ENCODE measurements at places on chromosomes 7 and 10.

DNA sequence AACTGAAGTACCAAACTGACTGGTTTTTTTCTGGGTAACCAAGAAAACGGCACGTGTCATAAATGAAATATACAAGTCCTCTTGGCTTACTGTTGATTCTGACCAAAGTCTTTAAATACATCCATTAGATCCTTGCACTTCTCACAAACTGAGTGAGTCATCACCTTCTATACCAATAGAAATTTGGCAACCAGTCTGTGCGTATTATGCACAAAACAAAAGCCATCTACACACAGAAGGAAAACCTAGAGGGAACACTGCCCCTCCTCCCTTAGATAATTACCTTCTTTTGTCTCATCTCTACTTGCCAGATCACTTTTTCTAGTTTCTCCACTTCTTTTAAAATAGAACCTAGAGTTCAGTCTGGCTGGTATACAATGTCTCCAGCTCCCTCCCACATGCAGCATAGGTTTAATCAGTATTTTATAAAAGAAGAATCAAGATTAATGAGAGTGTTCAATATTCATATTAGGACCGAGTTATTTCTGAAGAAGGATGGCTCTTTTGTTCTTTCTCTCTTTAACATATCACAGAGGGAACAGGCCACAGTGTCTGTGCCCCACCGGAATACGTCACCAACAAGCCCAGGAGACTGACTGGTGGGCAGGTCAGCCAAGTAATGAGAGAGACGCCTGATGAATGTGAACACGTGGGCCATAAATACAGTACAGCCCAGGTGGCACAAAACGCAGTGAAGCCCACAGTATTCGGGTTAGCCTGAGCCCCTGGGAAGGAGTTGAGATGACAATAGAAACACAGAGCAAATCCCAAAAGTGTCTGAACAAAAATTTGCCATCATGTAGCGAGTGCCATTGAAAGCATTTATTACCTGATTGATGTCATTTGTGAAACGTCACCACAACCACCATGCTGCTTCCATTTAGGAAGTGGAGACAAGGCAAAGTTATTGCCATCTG lies 91.3 kb downstream of the KIAA1549 start:
- DNase-seq: no peak

- DNase-seq: no peak
These were observed 37.2 kb upstream of the ZNF488 start for GRCh38 chr10:47421057-47421952.

DNA sequence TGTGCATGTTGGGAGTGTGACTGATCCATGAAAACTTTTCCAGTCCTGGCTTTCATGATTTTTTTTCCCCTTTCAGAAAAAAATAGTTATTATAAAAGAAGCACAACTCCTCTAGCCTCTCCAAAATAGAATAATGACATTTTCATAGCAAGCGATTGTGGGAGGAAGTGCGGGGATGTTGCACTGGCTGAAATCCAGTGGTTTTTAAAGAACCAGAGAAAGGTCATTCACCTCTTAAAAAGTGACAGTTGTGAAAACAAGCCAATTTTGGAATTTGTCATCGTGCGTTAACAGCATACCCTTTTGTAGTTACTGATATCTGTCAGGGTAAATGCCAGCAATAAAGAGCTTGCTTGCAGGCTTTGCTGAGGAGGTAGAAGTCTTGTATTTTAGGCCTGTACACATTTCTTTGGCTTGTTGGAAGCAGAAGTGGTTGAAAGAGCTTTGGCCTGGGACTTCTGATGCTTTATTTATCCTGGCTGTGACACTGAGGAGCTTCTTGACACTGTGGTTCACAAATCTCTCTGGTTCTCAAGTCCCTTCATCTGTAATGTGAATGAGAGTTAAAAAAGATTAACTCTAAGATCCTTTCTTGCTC lies 545.9 kb downstream of the REEP3 start:
- no peak for DNase-seq

GRCh38 chr10:132559538-132559937 lies 22.0 kb downstream of the INPP5A start:
- no peak for DNase-seq

GRCh38 chr10:25988583-25988982 lies 54.6 kb downstream of the MYO3A start:
- no peak for DNase-seq

GRCh38 chr10:71588685-71589084 lies 130.9 kb downstream of the C10orf105 start:
- no peak for DNase-seq

GRCh38 chr10:90138844-90139243 lies 437.5 kb downstream of the KIF20B start:
- no peak for DNase-seq

GRCh38 chr7:127258111-127258510 lies 5.4 kb upstream of the GRM8 start:
- no peak for DNase-seq

DNA sequence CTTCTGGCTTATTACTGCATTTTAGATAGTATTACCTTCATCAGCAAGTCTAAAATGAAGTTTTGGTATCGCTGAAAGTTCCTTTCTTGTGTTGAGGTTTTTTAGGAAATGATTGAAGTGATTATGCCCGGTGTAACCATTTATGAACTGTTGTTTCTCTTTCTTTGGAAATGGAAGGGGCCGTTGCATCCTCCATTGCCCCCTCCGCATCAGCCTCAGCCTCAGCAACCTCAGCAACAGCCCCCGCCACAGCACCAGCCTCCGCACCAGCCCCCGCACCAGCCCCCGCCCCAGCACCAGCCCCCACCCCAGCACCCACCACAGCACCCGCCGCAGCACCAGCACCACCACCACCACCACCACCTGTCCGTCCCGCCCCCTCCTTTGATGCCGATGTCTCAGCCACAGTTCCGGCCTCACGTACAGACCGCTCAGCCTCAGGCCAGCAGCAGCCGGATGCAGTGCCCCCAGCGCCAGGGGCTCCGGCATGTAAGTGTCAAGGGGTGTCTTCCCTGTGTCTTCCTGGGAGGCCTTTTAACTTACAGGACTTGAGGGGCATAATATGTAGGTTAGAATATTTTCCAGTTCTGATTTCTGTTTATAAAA lies 72.6 kb downstream of the SHH start:
- DNase-seq: no peak

GRCh38 chr7:24720283-24720682 lies 37.0 kb downstream of the GSDME start:
- no peak for DNase-seq

GRCh38 chr10:11715815-11716494 lies 26.2 kb upstream of the ECHDC3 start:
- no peak for DNase-seq

DNA sequence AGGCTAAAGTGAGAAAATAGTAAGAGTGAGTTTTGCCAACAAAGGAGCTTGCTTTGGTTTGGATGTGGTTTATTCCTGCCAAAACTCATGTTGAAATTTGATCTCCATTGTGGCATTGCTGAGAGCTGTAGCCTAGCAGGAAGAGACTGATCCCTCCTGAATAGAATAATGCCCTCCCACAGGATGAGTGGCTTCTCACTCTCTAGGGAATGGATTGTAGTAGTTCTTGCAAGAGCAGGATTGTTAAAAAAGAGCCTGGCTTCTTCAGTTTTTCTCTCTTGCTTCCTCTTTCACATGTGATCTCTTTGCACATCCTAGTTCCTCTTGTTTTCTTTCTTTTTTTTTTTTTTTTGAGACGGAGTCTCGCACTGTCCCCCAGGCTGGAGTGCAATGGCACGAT lies 34.4 kb downstream of the ASAH2 start:
- DNase-seq: peak; percentile 2

DNA sequence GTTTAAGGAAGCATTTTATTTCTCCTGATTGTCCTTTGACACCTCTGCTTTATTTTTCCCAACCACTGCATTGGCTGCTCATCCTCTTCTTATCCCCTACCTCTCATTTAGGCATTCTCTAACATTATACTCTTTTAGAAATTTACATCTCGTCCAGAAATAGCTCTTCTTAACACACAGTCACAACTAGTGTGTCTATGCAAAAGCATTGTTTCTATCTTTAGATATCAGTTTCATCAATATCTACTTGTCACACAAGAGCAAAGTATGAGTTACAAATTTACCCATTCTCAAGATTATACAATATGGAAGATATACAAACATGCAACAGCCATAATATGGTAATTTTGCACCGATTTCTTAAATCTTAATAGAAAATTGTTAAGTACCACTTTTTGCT lies 35.7 kb upstream of the MDFIC start:
- DNase-seq: no peak

GRCh38 chr7:99625321-99625720 lies 8.6 kb downstream of the ZSCAN25 start:
- no peak for DNase-seq

DNA sequence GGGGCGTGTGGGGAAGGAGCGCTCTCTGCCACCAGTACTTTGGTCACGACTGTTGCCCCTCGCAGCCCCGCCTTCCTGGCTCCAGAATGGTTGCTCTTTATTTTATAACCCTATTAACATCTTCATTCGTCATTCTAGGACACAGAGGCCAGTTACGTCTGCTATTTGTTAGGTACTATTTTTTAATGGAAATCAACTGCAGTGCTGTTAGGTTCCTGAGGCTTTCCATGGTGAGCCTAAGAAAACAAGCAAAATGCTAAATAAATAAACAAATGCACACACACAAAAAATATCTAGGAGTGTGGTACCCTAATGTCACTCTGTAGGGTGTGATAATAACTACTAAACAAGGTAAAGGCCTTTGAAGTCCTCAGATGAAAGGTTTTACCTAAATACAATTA lies 71.1 kb downstream of the SLC37A3 start:
- no peak for DNase-seq

DNA sequence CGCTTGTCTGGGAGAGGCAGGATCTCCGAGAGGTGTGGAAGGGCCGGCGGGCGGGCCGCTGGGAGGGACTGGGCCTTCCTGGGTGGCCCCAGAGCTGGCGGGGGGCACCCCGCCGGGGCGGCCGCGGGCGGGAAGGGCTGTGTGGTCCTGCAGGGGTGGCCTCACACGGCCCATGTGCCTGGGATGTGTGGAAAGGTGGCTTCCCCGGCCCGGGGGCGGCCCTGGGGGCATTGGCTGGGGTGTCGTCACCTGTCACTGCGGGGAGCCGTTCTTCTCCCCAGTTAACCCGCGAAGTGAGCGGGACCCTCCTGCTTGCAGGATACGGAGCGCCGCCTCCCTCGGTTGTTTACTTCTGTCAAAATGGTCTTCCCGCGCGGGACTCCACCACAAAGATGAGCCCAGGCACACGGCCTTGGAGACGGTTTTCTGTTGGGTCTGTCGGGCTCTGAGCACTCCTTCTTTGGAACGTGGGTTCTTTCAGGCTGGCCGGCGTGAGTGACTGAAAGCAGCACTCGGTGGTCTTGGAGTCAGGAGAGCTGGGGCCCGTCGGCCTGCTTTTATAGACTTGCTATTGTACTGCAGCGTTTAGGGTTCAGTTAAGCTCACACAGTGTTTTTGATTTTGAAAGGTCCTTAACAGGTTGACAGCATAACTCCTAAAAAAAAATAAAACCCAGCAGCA lies 700 bp downstream of the SMC3 start:
- peak; percentile 31 for DNase-seq

DNA sequence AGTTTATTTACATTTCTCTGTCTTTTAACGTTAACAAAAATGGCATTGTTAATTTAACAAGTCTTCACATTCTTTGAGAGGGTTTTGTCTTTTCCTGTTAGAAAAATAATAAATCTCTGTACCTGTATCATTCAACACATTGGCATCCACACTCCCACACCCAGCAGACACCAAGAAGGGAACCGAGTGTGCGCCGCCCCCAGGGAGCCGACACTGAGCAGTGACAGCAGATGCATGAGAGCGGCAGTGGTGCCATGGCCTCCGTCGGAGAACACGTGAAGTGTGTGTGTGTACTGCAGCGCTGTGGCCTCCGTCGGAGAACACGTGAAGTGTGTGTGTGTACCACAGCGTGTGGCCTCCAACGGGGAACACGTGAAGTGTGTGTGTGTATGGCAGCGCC lies 63.3 kb downstream of the DYNC2I1 start:
- DNase-seq: no peak

GRCh38 chr7:102248456-102249395 lies 37.9 kb upstream of the SH2B2 start:
- DNase-seq: no peak

DNA sequence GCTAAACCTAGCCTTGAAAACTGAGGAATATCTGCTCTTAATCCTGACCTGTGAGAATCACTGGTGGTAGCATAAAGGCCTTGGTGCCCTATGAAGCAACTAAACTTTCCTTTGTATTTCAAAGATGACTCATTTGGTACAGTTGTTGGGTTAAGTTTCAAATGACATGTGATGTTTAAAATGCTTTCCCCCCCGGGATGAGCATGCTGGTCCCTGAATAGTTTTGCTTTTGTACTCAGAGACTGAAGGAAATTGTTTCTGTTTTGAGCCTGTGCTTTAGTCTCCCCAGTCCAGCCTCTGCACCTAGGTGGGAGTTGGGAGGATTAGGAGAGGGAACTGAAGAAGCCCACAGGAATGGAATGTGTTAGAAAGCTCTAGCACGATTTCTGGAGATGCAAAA lies 258.9 kb upstream of the NPY start:
- DNase-seq: no peak

DNA sequence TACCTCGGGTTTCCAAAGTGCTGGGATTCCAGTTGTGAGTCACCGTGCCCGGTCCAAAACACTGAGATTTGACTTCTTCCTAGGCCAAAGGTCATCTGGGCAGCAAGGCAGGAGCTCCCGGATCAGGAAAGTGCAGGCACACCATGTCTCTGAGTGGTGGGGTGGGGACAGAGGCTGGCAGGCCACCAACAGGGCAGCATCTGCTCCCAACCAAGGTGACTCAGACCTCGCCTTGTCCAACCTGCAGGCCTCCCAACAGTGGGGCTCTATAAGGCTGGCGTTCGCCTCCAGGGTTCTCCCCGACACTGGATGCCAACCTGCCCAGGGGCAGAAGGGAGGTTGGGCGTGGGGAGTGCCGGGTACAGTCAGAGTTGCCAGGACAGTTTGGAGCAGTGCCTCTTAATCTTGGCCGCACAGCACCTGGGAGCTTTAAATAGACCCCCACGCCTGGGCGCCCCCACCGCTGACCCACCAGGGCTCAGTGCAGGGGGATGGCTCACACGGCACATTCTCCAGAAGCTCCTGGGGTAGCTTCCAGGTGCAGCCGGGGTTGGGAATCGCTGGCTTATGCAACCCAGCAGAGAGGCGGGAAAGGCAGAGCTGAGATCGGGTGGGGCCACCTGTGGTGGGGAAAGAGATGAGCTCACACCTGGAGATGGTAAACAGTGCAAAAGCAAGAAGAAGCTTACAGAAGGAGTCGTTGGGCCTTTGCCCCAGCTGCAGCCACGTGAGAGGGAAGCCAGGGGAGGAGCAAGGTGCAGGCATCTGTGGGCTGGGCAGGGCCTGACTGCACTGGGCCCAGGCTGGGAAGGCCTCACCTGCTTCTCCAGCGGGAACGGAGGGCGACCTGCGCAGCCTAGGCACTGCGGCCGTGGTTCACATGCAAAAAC lies 10.9 kb downstream of the CALML5 start:
- DNase-seq: no peak

DNA sequence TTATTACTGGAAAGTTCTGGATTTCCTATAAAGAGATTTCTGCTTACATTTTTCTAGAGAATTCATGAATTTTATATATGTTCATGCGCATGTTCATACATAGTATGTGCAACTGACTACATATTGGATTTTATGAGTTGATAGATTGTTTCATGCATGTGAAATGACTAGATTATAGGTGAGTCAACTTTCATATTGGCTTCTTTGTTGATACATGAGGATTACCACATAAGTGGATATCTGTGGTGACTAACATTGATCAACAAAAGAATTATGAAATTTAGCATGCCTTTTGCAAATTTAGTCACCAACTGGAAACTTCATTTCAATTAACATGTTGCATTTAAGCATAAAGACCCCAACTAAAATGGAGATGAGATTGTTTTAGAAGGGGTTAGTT lies 99.0 kb downstream of the GNAT3 start:
- no peak for DNase-seq

GRCh38 chr10:78718032-78718572 lies 350.7 kb upstream of the ZMIZ1 start:
- DNase-seq: no peak

- DNase-seq: no peak
These were observed 90.3 kb downstream of the FAM204A start for GRCh38 chr10:118251791-118252190.
